Esophagus mucosa (tissue), 1 donor: ENCODE measurements at places on chromosomes 5 and 9. TPM values are rescaled to one million over a fixed set of nuclear protein-coding genes. Genes with fewer than 3 reads are reported as not detected.

The SELENOP gene
- total RNA-seq = 95.9 TPM

The SLC4A9 gene
- 0.08 TPM for total RNA-seq

The TAS2R1 gene
- total RNA-seq = not detected

The RXRA gene
- total RNA-seq = 52.4 TPM

- no peak for ATAC-seq
Observed at GRCh38 chr5:98769210-98769958, 4.1 kb upstream of the RGMB start.

DNA sequence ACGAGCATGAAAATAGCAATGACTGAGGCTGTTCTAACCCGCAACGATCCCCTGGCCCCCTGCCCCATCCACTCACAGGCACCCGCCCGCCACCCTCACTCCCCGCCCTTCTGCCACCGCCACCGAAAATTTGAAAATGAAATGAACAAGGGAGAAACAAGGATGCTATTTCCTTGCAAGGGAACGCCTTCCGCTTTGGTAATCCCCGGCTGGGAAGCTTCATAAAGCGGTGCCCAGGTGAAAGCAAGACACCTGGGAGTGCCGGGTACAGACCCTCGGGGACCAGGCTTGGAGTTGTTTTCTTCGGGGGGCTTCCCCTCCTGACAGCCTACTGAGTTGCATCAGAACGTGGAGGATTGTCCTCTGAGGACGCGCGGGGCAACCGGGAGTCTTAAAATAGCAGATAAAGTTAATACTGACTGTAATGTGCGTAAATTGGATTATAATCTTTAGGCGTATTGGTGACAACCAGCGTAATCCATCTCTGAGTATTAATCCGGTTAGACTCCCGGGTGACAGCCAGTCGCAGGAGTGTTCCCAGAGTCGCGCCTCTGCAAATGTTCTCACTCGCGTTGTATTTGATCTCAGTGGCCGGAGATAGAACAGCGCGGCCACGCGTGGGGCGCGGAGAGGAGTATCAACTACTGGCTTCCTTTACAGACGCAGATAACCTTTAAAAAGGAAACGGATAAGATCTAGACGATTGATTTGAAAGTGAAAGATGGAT is 885 bp upstream of the MLLT3 start:
- no peak for ATAC-seq

DNA sequence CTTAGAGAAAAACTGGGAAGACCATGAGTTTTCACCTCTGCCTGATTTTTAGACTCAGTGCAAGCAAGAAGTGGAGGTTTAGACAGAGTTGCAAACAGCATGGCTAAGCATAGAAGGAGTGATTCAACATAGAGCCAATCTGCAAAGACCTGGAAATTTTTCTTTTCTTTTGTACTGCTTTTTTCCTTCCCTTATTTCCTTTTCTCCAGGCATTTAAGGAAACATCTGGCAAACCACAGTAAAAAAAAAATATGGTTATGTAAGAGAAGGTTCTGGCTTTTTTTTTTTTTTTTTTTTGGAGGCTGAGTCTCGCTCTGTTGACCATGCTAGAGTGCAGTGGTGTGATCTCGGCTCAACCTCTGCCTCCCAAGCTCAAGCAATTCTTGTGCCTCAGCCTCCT is 16.6 kb upstream of the DCAF12 start:
- no peak for ATAC-seq

GRCh38 chr9:133732639-133733408 is 5.3 kb downstream of the SARDH start:
- ATAC-seq = no peak

GRCh38 chr9:114629563-114630090 is 18.5 kb downstream of the TMEM268 start:
- no peak for ATAC-seq
